ENCODE measurements at places on chromosomes 7 and 10.

- no peak for DNase-seq
Measured at GRCh38 chr7:133394369-133394768, 141.5 kb downstream of the EXOC4 start.

- no peak for DNase-seq
Measured at GRCh38 chr10:24383681-24384106, 174.8 kb downstream of the KIAA1217 start.

GRCh38 chr10:50510517-50511473, 113.0 kb downstream of the SGMS1 start:
- no peak for DNase-seq

DNA sequence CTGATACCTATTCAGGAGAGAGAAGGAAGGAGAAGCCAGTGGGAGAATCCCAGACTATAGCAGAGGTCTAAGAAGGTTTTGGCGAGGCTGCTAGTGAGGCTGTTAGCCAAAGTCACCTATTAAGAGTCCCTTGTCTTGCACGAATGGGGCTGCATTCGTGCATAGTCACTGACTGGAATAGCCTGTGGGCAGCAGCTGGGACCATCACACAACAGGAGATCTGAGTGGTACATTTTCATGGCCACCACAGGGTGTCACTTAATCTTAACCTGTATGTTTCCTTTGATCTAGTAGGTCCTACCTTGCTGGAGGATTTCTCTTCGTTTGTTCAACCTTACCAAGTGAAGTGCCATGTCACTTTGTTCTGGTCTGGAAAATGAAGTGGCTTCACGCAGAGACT, 319.9 kb downstream of the BMPER start:
- no peak for DNase-seq

DNA sequence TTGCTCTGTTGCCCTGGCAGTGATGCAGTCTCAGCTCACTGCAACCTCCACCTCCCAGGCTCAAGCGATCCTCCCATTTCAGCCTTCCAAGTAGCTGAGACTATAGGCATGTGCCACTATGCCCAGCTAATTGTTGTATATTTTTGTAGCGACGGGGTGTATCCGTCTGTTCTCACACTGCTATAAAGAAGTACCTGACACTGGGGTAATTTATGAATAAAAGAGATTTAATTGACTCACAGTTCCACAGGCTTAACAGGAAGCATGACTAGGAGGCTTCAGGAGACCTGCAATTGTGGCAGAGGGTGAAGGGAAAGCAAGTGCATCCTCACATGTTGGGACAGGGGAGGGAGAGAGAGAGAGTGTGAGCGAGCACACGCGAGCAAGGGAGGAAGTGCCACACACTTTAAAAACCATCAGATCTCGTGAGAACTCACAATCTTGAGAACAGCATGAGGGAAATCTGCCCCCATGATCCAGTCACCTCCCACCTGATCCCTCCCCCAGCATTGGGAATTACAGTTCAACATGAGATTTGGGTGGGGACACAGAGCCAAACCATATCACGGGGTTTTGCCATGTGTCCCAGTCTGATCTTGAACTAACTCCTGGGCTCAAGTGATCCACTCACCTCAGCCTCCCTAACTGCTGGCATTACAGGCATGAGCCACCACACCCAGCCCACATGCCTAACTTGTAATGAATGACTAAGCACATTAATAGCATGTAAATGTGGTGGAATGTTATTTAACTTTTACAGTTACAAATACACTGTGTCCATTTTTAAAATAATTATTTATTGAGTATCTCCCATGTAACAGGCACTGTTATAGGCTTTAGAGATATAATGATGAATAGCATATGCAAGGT, 65.5 kb downstream of the RALA start:
- DNase-seq = no peak
